Stimulated activated CD4-positive, alpha-beta T cell treated with anti-CD3 and anti-CD28 coated beads, Interleukin-1b, Interleukin-23, amount 100 ng/mL, for 1 hour (primary cell): ENCODE measurements at places on chromosomes 4 and X.
A peak's percentile ranks its signal among the peaks of the same experiment; 100 is the strongest.

DNA sequence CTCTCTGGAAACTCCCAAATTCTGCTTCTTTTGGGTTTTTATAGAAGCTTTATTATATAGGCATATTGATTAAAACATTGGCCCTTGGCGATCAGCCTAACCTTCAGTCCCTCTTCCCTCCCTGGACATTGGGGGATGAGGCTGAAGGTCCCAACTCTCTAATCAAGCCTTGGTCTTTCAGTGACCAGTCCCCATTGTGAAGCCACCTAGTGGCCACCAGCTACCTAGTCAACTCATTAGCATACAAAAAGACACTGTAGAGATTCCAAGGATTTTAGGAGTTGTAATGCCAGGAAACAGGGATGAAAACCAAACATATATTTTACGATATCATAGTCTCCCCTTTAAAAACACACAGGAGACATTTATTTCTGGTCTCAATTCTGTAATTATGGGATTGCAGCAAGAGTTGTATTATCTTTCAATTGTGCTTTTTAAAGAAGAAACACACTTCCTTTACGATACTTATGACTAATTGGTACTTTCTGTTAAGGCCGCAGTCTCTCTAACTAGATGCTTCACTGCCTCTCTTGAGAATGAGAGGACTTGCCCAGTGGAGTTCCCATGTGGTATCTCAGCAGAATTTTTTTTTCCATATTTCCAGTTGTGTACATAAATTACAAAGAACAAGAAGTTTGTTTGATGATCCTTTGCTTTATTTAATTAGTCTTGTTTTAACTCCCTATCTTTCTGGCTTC, 58.2 kb downstream of the WDR17 start:
- DNase-seq, result no peak

- no peak for DNase-seq
These were observed at the start of gene ARMCX2 for GRCh38 chrX:101659601-101660063. ARMCX2 (minus strand) TSS chrX:101659850; CDS start chrX:101657588, 2,262 bp downstream.

DNA sequence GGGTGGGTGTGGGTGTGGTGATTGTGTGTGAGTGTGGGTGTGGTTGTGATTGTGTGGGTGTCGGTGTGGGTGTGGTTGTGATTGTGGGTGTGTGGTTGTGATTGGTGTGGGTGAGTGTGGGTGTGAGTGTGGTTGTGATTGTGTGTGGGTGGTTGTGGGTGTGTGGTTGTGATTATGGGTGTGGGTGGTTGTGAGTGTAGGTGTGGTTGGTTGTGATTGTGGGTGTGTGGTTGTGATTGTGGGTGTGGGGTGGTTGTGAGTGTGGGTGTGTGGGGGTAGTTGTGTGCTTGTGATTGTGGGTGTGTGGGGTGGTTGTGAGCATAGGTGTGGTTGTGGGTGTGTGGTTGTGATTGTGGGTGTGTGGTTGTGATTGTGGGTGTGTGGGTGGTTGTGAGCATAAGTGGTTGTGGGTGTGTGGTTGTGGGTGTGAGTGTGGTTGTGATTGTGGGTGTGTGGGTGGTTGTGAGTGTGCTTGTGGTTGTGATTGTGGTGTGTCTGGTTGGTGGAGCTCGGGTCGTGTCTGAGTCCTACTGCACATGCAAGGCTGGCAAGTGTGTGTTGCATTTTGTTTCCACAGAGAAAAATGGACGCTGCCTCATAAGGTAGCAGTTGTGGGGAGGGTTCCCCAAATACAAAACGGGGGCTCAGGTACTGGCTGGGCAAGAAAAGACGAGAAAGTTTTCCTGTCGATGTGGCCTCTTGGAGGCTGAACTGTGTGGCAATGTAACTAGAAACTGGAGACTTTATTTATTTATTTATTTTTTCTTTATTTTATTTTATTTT, 116.7 kb downstream of the UBE2K start:
- no peak for DNase-seq

DNA sequence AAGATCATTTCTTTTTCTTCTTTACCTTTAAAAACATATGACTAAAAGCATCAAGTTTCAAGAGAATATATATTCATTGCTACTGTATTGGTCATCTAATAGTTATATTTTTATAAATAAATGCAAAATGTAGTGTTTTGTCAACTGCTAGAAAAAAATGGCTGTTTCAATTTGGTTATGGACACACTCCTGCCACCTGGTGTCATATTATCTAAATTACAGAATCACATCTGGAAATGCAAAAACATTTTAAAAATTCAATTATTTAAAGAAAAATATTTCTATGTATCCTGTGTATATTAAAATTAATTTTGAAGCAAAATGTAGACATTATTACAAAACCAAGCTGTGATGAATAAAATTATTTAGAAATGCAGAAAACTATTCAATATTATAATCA, 329.4 kb upstream of the PCDH18 start:
- DNase-seq, result no peak

DNA sequence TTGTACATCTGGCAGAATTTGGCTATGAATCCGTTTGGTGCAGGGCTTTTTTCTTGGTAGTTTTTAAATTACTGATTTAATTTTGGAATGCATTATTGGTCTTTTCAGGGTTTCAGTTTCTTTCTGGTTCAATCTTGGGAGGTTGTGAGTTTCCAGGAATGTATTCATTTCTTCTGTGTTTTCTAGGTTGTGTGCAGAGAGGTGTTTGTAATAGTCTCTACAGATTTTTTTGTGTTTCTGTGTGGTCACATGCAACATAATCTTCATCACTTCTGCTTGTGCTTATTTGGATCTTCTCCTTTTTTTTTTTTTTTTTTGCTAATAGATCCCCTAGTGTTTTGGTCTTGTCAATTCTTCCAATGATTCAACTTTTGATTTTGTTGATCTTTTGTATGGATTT, 77.6 kb downstream of the FAAH2 start:
- no peak for DNase-seq

DNA sequence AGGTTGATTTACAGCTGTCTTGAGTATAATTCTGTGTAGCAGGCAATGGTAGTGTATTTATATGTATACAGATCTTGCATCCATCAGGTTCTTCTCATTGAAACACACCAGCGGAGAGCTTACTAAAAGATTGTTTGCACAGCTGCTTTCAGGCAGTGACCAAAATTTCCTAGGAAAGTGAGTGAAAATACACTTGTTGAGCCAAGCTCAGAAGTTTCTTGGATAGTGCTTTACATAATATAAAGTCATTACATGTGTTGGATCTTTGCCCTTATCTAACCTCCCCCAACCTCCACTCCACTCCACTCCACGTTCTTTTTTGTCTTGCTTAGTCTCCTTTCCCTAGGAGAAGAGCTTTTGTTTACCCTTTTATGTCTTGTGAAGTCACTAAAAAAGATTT, 34.1 kb downstream of the CNKSR2 start:
- no peak for DNase-seq

DNA sequence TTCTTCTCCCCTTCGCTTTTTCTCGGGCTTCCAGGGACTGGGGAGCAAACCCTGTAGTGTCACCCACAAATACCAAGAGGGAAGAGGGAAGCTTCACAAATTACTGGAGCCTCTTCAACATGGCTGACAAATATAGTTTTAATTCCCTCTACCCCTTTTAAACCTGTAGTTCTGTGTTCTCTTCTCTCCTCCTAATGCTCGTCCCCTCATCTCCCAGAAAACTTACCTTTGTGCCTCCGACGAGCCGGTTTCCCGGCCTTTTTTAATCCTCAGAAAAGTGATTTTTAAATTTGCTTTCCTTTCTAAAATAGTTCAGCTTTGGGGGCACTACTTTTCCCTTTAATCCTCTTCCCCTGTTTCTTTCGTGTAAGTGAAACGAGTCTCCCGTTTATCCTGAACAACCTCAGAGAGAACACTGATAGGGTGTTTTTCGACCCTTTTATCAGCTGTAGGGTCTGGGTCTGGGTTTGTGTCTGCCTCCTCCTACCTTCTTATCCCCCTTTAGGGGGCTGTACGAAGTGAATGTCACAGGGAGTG, 408 bp downstream of the TET2 start:
- DNase-seq, result no peak

DNA sequence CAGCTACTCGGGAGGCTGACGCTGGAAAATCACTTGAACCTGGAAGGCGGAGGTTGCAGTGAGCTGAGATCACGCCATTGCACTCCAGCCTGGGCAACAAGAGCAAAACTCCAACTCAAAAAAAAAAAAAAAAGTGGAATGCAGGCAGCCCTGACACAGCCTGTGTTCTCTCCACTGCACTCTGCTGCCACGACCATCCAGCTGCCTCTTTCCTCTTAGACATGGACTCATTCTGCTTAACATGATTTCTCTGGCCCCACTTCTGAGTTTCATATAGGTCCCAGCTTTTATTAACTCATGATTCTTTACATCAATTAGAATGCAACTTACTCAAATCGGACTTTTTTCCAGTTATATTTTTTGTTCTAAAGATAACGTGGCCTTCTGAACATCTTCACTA, 29.6 kb downstream of the SLC10A6 start:
- no peak for DNase-seq

DNA sequence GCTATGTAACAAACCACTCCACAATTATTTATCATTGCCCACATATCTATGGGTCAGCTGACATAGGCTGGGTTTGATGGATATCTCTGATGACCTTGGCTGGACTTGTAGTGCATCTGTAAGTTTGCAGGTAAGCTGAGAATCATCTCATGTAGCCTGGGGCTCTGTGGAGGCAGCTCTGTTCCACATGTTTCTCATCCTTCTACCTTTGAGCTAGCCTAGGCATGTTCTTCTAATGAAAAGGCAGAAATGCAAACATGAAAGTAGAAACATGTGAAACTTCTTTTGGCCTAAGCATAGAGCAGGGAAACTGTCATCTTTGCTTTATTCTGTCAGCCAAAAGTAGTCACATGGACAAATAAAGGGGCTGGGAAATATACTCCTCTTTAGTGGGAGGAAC, 18.2 kb downstream of the MRPL1 start:
- no peak for DNase-seq

GRCh38 chrX:39936886-39937770, 160.6 kb downstream of the BCOR start:
- DNase-seq, result no peak

DNA sequence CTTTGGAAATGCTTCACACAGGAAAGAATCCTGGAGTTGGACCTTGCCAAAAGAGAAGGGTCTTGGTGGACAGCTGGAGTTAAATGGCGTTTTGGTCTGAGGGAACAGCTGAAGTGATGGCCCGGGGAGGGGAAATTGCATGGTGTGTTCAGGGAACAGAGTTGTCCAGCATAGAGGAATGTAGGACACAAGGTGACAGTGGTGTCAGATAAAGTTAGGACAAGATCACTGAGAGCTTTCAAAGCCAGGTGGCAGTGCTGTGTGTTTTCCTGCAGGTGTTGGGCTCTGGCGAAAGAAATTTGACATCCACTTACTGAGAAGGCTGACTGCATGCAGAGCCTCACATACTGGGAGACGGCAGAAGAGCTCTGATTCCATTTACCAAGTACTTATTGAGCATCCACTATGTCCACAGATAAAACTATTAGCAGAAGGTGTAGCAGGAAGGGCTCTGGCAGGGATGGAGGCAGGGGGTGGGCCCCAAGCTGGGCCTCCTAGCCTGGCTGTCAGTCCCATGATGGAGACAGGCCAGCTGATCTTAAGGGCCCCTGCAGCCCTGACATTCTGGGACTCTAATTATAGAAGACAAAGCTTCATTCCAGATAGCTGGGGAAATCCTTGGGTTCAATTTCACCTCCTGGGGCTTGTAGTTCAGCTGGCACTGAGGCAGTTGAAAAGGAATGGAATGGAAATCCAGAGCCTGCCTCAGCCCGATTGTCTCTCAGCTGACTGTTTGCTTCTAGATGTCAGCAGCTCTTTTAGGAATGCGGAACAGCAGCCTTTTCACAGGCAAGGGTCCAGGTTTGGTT, 150.2 kb upstream of the MAMLD1 start:
- DNase-seq, result no peak

- DNase-seq, result no peak
These were observed 106.4 kb downstream of the TRIML1 start for GRCh38 chr4:188245651-188246050.

GRCh38 chr4:180493299-180493698, 1749.9 kb upstream of the TENM3 start:
- no peak for DNase-seq

- no peak for DNase-seq
These were observed 12.0 kb downstream of the EREG start for GRCh38 chr4:74376888-74377483.

- no peak for DNase-seq
These were observed 216.2 kb downstream of the ADGRA3 start for GRCh38 chr4:22299678-22300077.

DNA sequence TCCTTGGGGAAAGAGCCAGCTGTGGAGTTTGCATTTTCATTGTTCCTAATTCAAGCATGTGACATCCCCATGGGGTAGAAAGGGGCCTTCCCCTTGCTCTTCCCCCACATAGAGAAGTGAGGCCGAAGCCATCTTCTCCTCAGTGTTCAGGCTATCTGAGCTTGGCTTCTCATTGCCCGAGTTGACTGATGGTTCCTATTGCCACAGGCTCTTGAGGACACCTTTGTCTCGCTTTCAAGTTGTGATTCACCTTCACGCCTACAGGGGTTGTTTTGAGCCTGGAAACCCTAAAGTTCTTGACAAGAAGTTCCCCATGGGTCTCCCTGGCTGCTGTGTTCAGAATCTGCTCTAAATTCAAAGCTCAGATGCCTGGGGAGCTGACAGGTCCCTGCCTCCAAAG, 25.0 kb downstream of the CCNQ start:
- no peak for DNase-seq

GRCh38 chrX:110399966-110400365, 41.3 kb downstream of the RTL9 start:
- DNase-seq, result no peak

- no peak for DNase-seq
These were observed 392.6 kb upstream of the INTU start for GRCh38 chr4:127239902-127240763.

- peak; percentile 54 for DNase-seq
These were observed at the start of the genes CNGA1 and NIPAL1 for GRCh38 chr4:48016141-48017107. CNGA1 (minus strand) TSS chr4:48016681; CDS start chr4:47952689, 63,992 bp downstream. NIPAL1 (plus strand) TSS chr4:48016772; CDS start chr4:48016840, 68 bp downstream.

- no peak for DNase-seq
These were observed 100.1 kb downstream of the PPARGC1A start for GRCh38 chr4:23789762-23790161.

GRCh38 chrX:107537815-107538214, 88.4 kb downstream of the FRMPD3 start:
- DNase-seq, result no peak

DNA sequence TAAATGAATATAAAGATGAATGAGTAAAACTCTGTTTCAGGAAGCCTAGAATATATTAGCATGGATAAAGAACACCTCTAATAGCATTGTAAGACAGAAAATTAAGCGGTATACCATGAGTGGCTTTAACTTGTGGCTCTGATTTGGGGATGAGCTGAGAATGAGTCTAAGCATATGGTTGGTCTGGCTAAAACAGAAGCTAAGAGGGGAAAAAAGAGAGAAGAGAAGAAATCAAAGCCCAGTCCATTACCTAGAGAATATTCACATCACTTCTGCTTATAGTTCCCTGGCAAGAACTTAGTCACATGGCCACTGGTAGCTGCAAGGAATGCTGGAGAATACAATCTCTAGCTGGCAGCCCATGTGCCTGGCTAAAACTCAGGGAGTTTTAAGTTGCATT, 414.5 kb downstream of the PRDM5 start:
- no peak for DNase-seq
